ENCODE measurements at places on chromosomes 16 and 17. TPM values are rescaled to one million over a fixed set of nuclear protein-coding genes. Genes with fewer than 3 reads are reported as not detected.

MARCHF10 gene
- not detected for total RNA-seq

CCL1 gene
- total RNA-seq: not detected

HOXB1 gene
- not detected for total RNA-seq

PKD1 gene
- total RNA-seq: 232 TPM

RAD51D gene
- total RNA-seq: 21.4 TPM

All from hair follicle dermal papilla cell (primary cell).